ENCODE measurements at places on chromosomes 2 and 18.

GRCh38 chr2:26330604-26331003, 15.3 kb upstream of the SELENOI start:
- no peak for DNase-seq

- no peak for DNase-seq
Measured at GRCh38 chr2:55965966-55966365, 42.4 kb upstream of the EFEMP1 start.

- DNase-seq: no peak
Measured at GRCh38 chr2:3986063-3986462, 282.7 kb downstream of the DCDC2C start.

DNA sequence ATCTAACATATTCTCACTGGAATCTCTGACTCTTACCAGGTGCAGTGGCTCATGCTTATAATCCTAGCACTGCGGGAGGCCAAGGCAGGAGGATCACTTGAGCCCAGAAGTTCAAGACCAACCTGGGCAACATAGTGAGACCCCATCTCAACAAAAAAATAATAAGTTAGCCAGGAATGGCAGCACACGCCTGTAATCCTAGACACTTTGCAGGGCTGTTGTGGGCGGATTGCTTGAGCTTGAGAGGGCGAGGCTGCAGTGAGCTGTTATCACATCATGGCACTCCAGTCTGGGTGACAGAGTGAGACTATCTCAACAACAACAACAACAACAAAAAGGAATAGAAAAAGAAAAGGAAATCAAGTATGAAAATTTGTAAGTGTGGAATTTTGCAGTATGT, 306.5 kb upstream of the CYP26B1 start:
- no peak for DNase-seq

- no peak for DNase-seq
Measured at GRCh38 chr2:226079196-226079595, 679.7 kb downstream of the NYAP2 start.
